ENCODE measurements at places on chromosomes 12 and 14. TPM values are rescaled to one million over a fixed set of nuclear protein-coding genes. Genes with fewer than 3 reads are reported as not detected.

The TMEM63C gene
- total RNA-seq, result 3.6 TPM

The KRT4 gene
- total RNA-seq, result 3.4 TPM

The CABP1 gene
- 0.26 TPM for total RNA-seq

The TEAD4 gene
- 39.4 TPM for total RNA-seq

The SLC2A13 gene
- 3.6 TPM for total RNA-seq

The GDF3 gene
- not detected for total RNA-seq

The ADSS1 gene
- total RNA-seq, result 6.4 TPM

The KRT83 gene
- 6.0 TPM for total RNA-seq

The ZFYVE26 gene
- total RNA-seq, result 5.3 TPM

The MYL2 gene
- 0.54 TPM for total RNA-seq

The CLEC4C gene
- not detected for total RNA-seq

The DNAJC22 gene
- 23.4 TPM for total RNA-seq

The BCL2L14 gene
- total RNA-seq, result not detected

The ASCL1 gene
- not detected for total RNA-seq

The IQSEC3 gene
- total RNA-seq, result not detected

The RPS6KL1 gene
- total RNA-seq, result 0.28 TPM

The RFX4 gene
- not detected for total RNA-seq

The SOAT2 gene
- 0.24 TPM for total RNA-seq

The KRT80 gene
- 46.2 TPM for total RNA-seq

The ARHGDIB gene
- 1.2 TPM for total RNA-seq
